ENCODE measurements at places on chromosomes 12 and 14. TPM values are rescaled to one million over a fixed set of nuclear protein-coding genes. Genes with fewer than 3 reads are reported as not detected.

HOXC13 gene
- not detected for total RNA-seq

NXPH4 gene
- not detected for total RNA-seq

GRIN2B gene
- total RNA-seq = 0.50 TPM

LTB4R2 gene
- 5.9 TPM for total RNA-seq

DNA sequence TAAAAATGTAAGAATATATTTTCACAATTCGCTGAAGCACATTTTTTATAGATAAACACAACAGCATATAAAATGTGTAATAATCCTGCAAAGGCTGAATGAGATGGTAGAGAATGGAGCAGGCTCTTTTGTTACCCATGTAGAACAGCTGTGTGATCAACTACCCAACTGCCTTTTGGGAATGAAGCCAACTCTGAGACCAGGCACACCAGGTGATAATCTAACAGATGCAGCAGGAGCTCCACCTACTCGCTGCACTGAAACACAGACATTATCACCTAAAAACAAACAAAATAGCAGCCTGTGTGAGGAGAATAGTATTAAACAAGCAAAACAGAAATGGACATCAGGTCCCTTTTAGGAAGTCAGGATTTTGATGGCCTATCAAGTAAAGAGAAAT lies 183.3 kb downstream of the CCDC59 start:
- no peak overlapping the region for H3K27ac ChIP-seq
- H3K27me3 ChIP-seq = no peaks in the 10 kb centered on the region
- H3K36me3 ChIP-seq = no peaks in the 10 kb centered on the region
- no peak overlapping the region for H3K4me3 ChIP-seq
- H3K4me1 ChIP-seq = no peaks in the 10 kb centered on the region

DNA sequence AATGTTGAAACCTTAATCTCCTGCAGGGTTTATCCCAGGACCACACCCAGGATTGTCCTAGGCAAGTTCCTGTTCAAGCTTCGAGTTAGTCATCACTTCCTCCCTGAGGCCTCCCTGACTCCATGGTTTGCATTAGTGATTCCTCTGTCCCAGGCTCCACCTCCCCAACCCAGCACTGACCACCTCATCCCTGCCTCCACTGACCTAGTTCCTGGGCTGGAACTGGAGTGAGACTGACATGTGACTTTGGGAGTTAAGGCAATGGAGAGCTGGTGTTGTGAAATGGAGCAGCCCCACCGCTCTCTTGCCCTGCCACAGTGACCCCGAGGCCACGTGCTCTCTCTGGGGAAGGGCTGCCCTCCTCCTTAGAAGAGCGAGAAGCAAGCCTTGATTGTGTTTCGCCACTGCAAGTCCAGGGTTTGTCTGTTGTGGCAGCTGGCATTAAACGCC lies 15.8 kb upstream of the DTX1 start:
- peak; percentile 86 for DNase-seq
- H3K27me3 ChIP-seq = no peaks in the 10 kb centered on the region
- no peak overlapping the region for H3K4me3 ChIP-seq
- H3K27ac ChIP-seq = no peak overlapping the region

- H3K36me3 ChIP-seq = peaks cover 10% of the 10 kb centered on the region
- H3K4me1 ChIP-seq = no peaks in the 10 kb centered on the region
- no peak overlapping the region for H3K4me3 ChIP-seq
- no peak overlapping the region for H3K27ac ChIP-seq
Measured at GRCh38 chr14:100468557-100468956, 118.7 kb downstream of the BEGAIN start.

GRCh38 chr12:58931518-58931917 lies 11.2 kb upstream of the LRIG3 start:
- no peak for DNase-seq
- no peaks in the 10 kb centered on the region for H3K36me3 ChIP-seq
- H3K4me1 ChIP-seq = no peaks in the 10 kb centered on the region
- no peak overlapping the region for H3K4me3 ChIP-seq
- H3K27me3 ChIP-seq = peaks cover 3% of the 10 kb centered on the region
- no peak overlapping the region for H3K27ac ChIP-seq

DNA sequence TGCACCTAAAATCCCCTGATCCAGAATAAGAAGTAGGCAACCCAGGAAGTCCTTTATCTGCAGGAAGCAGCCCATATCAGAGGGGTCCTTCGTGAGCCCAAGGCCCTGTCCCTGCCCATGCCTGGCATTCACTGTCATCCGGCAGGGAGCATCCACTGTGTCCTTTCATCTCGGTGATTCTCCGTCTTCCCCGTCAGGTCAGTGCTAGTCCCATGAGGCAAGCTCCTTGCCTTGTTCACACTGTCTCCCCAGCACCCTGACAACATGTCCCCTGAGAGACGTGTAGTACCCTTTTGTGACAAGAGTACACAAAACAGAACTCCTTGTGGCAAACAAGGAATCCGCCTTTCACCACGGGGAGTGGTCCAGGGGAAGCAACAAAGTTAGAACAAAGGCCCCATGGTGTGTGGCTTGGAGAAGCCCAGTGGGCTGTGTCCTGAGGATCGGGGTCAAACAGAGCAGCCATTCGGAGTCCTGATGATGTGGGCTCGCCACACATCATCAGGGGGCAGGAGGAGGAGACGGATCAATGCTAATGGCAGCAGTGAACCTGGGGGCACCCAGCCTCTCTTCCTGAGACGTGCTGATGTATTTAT lies 112.1 kb downstream of the DICER1 start:
- no peak overlapping the region for H3K27ac ChIP-seq
- H3K4me1 ChIP-seq = no peaks in the 10 kb centered on the region
- H3K36me3 ChIP-seq = no peaks in the 10 kb centered on the region
- H3K4me3 ChIP-seq = no peak overlapping the region
- peaks cover 9% of the 10 kb centered on the region for H3K27me3 ChIP-seq

GRCh38 chr12:1435456-1435855 lies 158.9 kb downstream of the FBXL14 start:
- H3K36me3 ChIP-seq = no peaks in the 10 kb centered on the region
- H3K27ac ChIP-seq = no peak overlapping the region
- peaks cover 13% of the 10 kb centered on the region for H3K4me1 ChIP-seq
- H3K4me3 ChIP-seq = no peak overlapping the region
- H3K27me3 ChIP-seq = no peaks in the 10 kb centered on the region
